ENCODE measurements at places on chromosomes 4 and X.

DNA sequence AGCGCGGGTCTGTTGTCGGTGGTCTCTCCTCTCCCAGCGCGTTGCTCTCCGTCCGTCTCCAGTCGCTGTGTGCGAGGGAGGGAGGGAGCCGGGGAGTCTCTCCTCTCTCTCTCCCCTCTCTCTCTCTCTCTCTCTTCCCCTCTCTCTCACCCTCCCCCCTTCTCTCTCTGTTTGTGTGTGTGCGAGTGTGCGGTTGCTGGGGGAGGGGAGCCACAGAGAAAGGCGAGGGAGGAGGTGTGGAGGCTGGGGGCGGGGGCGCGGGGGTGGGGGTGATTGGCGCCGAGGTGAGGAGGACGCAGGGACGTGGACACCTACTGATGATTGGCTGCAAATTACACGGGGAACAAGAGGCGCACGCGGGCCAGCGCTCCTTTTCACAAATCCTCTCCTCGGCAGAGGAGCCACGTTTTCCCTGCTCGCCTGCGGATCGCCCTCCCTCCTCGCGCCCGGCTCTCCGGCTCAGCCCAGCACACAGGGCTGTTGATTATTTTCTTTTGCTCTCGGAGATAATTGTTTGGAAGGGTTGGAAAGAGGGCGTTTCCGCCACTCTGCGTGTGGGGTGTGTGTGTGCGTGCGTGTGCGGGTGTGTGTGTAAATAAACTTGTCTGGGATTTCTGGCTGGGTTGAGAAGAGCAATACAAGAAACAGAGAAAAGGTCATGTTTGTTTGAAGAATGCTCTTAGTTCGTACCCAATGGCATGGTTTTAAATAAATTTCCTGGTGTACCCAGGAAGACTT, at the start of gene CXXC4:
TSS of gene CXXC4 (minus strand) at position 73 of the 738 bp plus-strand sequence. CDS start 3,092 bp downstream, outside the sequence.
- DNase-seq, result no peak

- no peak for DNase-seq
Measured at GRCh38 chr4:37876156-37876555, 14.7 kb upstream of the TBC1D1 start.

DNA sequence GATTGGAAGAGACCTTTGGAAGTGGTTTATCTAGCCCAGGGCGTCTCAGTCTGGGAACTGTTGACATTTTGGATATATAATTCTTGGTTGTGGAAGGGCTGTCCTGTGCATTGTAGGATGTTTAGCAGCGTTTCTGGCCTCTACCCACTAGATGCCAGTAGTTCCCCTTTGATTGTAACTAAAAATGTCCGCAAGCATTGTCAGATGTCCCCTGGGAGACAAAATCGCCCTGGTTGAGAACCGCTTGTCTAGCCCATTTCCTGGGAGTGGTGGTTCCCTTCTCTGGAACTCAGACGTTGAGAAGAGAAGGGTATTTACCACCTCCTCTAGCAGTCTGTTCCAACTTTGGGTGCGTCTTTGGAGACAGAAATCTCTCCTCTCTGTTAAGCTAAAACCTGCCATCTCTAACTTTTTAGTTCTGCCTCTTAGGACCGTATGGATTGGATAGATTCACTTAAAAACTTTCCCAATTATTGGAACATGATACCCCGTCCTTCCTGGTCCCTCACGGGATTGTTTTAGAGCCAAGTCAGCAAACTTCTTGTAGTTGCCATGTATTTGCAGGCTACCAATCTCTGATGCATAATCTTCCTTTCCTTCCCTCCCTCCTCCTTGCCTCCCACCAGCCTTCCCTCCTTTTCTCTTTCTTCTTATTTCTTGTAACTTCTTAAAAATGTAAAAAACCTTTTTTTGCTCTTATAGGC, 13.9 kb downstream of the TMEM165 start:
- no peak for DNase-seq

GRCh38 chr4:168501407-168501806, 4.6 kb downstream of the PALLD start:
- no peak for DNase-seq

- DNase-seq, result no peak
Measured at GRCh38 chr4:139247700-139248238, 32.3 kb downstream of the MGARP start.

DNA sequence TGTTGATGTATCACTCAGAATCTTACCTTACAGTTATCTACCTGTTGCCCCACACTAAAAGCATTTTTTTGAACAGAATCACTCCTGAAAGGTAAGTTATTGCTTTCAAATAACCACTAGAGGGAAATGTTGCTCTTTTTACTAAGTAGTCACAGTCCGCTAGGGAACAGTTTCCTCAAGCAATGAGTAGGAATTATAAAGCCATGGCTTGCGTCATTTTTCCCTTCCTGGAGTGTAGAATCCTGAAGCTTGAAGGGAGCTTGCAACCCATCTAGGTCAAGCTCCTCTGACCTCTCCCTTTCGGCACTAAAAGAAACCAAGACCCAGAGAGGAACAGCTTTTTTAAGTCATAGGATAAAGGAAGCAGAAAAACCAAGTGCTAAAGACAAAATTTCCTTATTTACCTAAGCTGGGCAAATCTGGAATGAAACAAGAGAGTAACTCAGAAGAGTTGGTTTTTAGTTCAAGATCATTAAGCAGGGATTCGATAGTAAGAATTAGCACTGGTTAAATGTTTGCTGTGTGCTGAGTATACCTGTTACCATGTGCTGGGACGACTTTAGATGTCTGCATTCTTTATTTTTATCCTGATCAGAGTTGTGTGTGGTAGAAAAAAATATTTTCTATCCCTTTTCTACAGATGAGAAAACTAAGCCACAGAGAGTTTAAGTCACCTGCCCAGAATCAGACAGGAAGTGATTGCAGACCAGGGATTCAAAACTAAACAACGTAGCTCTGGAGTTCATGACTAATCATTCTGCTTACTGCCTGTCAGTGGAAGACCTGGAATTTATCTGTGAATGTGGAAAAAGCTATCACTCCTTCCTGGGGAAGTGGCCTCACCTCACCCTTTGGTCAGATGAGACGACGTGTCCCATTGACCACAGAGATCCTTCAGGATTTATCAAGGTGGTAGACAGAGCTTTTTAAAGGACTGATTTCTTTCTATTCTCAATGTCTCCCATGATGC, 631.5 kb downstream of the RAB28 start:
- DNase-seq, result no peak

DNA sequence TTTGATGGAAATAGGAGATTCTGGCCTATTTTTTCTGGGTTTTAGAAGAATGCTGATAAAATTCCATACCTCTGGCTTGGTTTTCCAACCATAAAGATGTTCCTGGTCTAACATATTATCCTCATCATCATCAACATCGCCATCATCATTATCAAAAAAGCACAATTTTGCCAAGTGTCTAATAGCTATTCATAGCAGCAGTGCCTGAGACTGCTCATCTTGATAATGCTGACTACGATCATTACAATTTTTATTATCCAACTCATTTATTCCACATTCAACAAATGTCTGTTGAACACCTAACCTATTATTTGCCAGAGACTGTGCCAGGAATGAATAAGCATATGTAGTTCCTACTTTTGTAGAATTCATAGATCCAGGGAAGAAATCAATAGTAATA, 303.5 kb upstream of the GATB start:
- DNase-seq, result no peak

GRCh38 chr4:141668200-141668910, 32.0 kb downstream of the IL15 start:
- DNase-seq, result no peak

- DNase-seq, result no peak
Measured at GRCh38 chr4:98687876-98688275, 29.5 kb upstream of the TSPAN5 start.

GRCh38 chr4:127048376-127049044, 584.2 kb upstream of the INTU start:
- DNase-seq, result no peak

DNA sequence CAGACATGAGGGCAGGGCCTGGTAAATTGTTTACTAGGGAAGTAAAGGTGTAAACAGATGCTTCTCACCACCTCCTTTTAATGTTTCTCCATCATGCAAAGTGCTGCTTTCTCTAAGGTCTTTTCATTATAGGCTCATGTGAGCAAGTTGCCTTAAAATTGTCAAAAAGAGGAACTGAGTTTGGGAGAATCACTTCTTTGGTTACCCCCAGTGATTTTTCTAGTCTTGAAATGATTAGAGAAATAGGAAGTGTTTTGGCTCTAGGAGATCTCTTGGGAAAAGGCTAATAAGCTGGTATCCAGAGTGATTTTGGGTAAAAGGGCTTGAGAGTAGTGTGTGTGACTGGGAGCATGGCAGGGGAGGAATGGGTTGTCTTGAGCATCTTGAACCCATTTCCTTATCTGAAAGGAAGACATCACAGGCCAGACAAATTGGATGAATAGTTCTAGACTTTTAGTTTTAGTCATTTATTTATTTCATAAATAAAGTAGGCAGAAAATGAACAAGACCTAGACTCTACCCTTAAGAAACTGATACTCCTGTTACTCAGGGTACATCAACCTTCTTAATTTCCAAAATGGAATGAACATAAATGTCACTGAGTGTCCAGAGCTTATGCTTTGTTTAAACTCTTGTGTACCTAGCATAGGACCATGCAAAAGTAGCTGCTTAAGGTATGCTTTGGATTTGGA, 14.2 kb downstream of the GRPR start:
- no peak for DNase-seq

DNA sequence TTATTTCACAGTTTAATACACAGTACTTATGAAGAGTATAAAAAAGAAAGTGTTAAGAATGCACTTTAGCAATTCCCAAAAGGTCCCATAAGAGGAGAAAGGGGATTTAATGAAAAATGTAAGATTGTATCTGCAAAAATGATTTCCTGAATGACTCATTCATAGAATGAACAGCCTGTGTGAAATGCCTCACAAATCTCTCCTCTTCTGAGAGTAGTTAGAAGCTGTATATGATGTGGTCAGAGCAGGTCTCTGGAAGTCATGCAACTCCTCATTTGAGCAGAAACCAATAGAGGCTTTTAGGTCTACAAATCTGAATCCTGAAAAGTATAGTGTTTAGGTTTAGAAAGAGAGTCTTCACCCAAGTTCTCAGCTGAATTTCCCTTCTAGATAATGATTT, 381.3 kb upstream of the INTU start:
- no peak for DNase-seq

DNA sequence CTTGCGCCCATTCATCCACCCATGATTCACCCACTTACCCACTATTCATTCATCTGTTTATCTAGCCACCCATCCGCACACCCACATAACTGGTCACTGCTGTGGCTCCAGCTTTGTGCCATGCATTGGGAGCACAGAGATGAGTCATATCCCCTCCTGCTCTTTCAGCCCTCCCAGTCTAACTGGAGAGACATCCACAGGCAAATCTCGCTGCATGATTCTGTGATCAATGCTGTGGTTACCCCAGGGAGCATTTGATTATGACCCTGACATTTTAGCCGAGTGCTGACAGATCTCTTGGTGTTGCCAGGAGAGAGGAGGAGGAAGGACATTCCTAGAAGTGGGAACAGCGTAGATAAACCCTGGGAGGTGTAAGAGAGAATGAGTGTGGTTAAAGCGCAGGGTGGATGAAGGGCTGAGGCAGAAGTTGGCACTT, 10.4 kb upstream of the PORCN start:
- DNase-seq, result no peak

- no peak for DNase-seq
Measured at GRCh38 chr4:14924812-14925344, 77.4 kb upstream of the CPEB2 start.

DNA sequence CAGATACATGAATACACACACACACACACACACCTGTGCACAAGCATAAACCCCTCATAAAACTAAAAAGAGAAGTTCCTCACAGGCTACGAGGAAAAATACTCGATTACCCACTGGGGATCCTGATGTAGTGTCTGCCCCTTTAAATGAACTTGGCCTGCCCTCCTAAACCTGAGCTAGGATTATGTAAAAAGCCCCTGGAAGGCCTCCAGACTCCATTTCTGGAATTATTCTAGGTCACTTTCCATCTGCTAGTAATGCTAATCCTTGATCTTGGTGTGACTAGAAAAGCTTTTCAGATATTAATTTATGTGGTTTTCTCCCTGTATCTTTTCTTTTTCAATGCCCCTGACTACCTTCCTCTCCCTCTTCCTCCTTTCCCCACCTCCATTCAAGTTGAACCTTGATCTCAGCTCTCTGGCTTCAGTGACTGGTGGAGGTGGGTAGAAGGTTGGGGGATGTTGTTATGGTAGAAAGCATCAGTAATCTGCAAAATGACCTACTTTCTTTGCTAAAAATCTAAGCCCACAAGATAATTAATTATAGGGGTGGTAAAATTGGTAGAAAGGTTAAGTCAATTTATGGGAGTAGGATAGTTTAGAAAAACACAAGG, 25.5 kb upstream of the ZNF330 start:
- DNase-seq, result no peak

- no peak for DNase-seq
Measured at GRCh38 chr4:6350646-6351045, 81.0 kb downstream of the WFS1 start.

DNA sequence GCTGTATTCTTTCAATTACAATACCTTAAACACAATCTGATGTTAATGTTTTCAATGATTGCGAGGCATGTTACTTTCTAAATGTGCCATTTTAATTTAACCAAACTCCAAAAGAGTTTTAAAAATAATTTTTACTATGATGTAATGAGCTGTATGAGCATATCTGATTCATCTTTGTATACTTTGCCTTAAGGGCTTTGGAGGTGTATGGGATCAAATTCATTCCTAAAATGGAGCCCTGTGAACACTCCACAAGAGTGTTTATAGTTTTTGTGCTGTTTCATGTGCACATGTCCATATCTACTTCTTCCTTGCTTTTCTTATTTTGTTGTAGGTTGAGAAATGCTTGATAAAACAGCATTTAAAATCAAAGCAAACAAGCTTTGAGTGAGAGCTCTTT, 82.4 kb downstream of the ATP10D start:
- DNase-seq, result no peak

- no peak for DNase-seq
Measured at GRCh38 chr4:6773106-6773505, 9.4 kb upstream of the KIAA0232 start.

- DNase-seq, result no peak
Measured at GRCh38 chrX:42531441-42531840, 246.5 kb downstream of the PPP1R2C start.

DNA sequence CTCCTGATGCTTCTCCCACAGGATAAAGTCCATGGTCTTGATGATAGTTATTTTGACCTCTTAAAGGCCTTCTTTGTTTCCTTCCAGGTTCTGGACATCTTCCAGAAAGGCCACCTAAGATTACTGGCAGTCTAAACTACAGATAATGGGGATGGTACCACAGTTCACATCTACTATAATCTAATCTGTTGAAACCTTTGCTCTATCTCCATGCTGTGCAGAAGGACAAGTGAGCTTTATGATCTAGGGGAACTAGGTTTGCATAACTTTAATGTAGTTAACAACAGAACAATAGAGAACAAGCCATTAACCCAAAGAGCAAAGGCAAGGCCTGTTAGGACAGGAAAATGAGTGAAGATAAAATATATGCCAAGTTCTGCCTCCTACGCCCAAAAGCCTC, 103.9 kb upstream of the KLHL13 start:
- DNase-seq, result no peak

DNA sequence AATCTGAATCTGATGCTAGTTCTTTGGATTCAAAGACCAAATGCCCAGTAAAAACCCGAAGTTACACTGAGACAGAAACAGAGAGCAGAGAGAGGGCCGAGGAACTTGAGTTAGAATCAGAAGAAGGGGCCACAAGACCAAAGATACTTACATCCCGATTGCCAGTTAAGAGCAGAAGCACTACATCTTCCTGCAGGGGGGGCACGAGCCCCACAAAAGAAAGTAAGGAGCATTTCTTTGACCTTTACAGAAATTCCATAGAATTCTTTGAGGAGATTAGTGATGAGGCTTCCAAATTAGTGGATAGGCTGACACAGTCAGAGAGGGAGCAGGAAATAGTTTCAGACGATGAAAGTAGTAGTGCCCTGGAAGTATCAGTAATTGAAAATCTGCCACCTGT, 309.3 kb downstream of the ANK2 start:
- DNase-seq, result no peak

- DNase-seq, result no peak
Measured at GRCh38 chr4:143626134-143626911, 74.2 kb downstream of the FREM3 start.

All from stimulated activated CD4-positive, alpha-beta T cell treated with anti-CD3 and anti-CD28 coated beads, Interleukin-12 subunit alpha, Interleukin-12 subunit beta, amount 100 ng/mL, for 48 hours (primary cell).